ENCODE measurements at places on chromosomes 6 and 20.

DNA sequence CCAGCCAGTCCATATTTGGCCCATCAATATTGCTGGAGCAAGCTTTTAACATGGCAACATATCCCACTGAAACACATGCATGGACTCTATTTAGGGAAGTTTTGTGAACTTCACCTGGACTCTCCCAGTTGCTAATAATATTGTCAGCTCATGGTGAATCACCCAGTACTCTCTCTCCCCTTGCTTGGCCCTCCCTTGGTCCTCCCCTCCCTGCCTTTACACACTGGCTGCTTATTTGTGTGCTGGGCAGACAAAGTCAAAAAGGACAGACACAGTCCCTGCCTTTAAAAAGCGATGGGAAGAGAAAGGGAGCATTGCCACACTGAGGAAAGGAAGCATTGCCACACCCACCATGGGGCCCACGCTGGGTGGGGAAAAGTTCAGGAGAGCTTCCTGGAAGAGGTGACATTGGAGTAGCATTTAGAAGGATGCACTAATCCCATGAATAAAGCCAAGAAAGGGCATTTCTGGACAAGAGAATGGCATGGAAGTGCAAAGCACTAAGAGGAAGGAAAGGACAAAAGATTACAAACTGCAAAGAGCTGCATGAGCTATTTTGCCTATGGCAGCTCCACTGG lies 143.4 kb upstream of the EXOC2 start:
- no peak for DNase-seq

DNA sequence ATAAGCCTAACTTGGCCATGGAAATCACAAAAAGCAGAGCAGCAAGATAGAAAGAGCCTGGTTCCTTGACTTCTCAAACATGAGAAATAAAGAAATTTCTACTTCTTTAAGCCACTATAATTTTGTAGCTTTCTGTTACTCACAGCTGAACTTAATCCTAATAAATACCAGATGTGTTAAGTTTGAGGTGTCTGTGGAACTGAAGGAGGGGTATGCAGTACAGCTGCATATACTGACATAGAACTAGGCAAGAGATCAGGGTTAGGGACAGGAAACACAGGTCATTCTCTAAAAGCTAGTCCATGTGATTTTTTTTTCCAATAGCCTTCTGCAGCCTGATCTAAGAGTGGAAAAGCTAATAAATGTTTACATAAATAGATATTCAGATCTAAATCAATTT lies 123.9 kb downstream of the COL12A1 start:
- no peak for DNase-seq

- no peak for DNase-seq
These were observed 356.7 kb downstream of the FRK start for GRCh38 chr6:115704028-115704427.

DNA sequence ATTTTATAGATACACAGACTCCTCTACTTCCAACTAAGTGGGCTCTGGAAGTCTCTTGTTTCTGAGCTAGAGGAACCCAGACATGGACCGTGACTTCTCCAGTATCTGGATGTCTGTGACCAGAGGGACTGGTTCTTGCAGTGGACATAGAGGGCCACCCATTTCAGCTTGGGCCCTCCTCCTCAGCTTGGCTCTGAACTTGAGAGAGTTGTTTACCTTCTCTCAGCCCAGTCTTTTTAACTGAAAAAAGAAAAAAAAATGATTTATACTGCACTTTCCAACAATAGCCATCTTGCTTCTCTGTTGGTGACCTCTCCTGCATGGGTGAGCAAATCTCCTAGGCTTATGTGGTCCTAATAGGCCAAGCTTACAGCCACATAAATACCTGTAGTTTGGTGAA lies 60.3 kb upstream of the TMEM181 start:
- no peak for DNase-seq

DNA sequence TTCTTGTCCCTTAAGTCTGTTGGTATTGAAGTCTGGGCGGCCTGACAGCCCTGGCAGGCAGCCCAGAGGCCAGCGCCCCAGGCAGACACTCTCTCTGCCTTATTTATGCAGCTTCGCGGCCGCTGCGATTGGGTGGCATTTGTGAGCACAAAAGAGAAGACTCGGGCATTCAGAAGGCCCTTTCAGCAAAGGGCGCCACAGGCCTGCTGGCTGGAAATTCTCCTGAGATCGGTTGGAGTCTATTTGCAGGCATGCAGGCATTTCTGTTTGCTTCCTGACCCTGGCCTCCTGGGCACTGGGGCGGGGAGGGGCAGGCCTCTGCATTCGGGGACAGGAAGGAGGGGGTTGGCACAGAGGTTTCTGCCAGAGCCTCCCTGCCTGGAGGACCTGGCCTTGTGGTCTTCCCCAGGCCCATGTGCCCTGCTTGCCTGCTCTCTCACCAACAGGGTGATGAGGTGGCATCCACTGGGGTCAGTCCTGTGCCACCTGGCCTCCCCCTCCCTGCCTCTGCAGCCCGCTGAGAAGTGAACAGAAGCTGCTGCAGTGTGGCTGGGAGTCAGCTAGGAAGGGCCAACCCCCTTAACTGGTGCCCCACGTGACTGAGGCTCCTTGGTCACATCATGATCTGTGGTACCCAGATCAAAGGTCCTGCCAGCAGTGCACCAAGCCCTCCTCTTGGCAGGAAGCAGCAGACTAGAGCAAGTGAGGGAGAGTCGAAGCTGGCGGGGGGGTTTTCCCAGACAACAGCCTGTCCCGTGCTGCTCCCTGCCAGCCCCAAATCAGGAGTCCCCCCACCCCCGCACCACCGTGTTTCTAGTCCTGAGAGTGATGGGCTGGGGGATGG lies 16.6 kb upstream of the CCDC167 start:
- no peak for DNase-seq

DNA sequence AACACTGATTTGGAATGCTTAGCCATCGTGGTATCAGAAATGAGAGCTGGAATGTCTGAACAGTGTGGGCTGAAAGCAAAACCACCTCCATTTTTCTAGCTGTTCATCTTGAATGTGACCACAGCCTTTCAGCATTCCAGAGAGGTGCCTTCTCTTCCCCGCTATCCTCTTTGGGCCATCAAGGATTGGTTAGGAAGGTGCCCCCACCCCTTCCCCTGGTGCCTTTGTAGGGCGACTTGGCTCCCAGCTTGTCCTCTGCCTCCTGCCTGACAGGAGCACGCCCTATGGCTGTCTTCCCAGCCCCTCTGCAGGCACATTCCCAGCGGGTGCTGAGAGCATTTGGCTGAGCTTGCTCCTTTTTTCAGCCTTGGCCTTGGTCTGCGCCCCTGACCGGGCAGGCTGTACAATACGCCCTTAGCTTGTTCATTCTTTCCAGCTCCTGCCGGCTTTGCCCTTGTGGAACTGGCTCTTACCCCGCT lies 97.5 kb downstream of the ARMC2 start:
- no peak for DNase-seq

DNA sequence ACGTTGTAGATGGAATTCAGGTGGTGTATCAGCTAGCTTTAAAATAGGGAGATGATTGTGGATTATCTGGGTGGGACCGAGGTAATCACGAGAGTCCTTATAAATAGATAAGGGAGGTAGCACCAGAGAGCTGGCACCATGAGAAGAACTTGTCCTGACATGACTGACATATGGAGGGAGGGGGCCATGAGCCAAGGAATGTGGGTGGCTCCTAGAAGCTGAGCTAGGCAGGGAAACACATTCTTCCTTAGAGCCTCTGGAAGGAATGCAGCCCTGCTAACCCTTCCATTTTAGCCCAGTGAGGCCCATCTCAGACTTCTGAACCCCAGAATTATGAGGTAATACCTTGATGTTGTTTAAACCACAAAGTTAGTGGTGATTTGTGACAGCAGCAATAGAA lies 321.1 kb upstream of the SULF2 start:
- DNase-seq = no peak

DNA sequence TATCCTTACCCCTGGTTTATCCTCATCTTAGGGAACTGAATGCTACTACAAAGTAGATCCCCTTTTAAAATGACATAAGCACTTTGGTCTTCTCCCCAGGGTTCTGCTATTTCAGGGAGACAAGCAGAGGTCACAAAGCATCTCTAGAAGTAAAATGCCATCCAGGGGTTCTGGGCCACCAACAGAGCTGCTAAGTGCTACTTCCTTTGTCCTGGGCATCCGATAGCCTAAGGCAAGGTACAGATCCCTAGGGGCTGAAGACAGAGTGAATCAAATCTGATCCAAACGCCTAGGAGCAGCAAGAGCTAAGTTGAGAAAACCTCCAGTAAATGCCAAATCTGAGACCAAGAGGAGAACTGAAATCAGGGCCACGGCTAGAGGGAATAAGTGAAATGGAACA lies 161.2 kb downstream of the PTPRT start:
- DNase-seq = no peak

DNA sequence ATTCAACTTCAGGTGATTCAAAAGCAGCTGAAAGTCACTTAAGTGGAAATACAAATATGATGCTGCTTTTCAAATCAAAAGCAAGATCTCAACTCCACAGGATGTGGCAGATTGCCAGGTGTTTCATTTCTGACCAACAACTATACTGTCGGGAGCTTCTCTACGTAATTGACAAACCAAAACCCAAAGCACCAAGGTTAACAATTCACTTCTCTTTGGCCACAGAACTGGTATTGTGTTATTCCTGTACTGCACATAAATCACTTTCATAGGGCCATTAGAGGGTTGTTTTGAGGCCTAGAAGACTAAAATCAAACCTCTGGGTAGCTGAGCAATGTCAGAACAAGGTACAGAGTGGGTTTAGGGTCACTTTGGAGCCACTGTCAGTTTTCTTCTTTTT lies 169.7 kb downstream of the HAO1 start:
- no peak for DNase-seq

DNA sequence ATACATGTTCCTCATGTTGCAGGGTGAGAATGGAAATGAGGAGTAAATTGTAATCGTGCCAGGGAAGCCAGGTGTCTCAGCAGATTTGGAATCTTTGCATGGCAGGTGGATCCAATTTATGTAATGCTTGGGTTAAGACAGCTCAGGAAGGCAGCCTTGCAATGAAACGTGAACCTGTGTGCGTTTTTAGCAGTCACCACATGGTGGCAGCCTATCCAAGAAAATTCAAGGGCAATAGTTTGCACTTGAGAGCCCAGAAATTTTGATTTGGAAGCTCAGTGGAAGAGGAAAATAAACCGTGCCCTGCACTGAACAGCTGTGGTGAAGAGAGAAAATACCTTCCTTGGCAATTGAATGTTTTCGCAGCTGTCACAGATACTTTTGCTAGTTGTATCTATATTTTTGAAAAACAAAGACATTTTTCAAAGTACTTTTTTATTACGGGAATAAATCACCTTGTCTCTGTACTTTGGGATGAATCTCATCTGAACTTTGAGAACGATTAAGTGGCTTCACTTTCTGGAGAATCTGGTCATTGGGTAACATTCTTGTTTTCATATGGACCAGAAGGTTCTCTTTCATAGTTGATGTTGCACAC lies 26.5 kb downstream of the MTHFD1L start:
- DNase-seq = peak; percentile 66

DNA sequence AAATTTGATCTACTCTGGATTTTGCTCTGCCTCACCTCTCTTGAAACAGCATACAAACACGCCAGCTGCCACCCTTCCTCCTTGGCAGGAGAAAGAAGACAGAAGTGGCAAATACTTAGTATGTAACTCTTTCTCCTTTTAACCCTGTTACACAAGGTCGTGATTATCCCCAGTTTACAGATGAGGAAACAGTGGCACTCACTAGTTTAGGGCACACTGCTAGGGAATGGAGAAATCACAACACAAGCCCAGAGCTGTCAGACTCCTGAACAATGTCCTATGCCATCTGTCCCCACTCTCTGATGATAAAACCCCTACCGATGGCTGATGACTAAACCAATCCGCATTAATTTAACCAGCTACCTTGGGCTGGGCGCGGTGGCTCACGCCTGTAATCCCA lies 79.7 kb downstream of the FGD2 start:
- DNase-seq = peak; percentile 49

DNA sequence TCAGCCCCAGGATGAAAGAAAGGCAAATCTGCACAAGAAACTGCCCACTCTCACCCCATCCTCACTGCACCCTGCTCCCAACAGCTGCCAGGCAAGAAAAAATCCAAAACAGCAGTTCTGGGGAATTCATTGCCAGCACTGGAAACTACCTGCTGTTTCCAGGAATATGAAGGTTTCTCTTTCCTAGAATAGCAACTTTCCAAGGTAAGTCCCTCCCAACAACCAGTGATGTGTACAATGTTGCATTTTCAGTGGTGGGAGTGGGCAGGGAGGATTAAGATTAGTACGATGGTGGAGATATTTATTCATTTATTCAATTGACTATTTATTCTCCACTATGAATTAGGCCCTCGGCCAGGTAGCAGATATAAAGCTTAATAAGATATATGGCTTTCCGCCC lies 10.2 kb upstream of the HLA-DOB start:
- no peak for DNase-seq

- peak; percentile 93 for DNase-seq
These were observed 6.0 kb downstream of the CD83 start for GRCh38 chr6:14123386-14124111.

- DNase-seq = no peak
These were observed 98.3 kb downstream of the CDH26 start for GRCh38 chr20:60056407-60057122.

DNA sequence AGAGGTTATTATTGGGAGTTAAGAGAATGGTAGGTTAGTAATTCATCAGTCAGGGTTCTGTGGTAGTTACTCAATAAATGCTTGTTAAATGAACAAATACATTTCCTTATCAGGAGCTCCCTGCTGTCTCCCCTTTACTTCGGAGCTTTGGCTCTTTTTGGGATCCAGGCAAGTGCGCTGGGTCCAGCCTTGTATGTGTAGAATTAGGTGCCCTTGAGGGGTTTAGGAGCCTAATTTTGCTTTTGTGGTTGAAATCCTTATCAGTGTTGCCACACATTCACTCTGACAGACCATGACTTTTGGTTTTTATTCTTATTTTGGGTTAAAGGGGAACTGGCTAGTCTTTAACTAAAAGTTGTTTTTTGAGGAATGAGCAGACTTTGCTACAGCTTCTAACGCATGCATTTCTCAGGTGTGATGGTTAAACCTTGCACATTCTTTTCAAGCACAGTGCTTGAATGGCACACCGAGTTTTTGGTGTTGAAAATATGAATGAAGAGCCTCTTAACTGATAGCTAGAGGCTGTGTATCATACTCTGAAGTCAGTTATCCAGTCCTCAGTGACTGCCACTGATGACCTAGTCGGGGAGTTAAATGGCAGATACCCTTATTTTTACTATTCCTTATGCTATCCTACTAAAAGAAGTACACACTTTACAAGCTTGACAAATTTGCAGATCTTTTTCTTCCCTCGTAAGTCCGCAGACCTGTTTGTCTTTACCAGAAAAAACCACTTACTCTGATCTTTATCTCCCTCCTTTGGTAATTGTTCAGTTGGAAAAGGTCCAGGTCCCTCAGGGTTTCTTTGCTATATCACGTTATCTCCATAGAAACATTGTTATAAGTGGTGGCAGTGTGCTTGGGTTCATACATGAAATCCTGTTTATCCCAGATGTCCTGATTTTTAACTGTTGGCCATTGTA lies 50.7 kb upstream of the PLCG1 start:
- no peak for DNase-seq

GRCh38 chr6:124986164-124986563 lies 23.9 kb downstream of the RNF217 start:
- no peak for DNase-seq

GRCh38 chr6:75551367-75551952 lies 50.2 kb upstream of the SENP6 start:
- DNase-seq = no peak

GRCh38 chr6:122817766-122818165 lies 28.7 kb downstream of the SMPDL3A start:
- DNase-seq = no peak
